ENCODE measurements at places on chromosomes 1 and 21.
A peak's percentile ranks its signal among the peaks of the same experiment; 100 is the strongest.

GRCh38 chr1:192675716-192676115 lies 39.8 kb downstream of the RGS13 start:
- DNase-seq = no peak

GRCh38 chr1:224267925-224268324 lies 62.0 kb downstream of the NVL start:
- DNase-seq = no peak

- DNase-seq = peak; percentile 11
These were observed 244.5 kb downstream of the NEGR1 start for GRCh38 chr1:72037745-72038343.

GRCh38 chr1:183323849-183324683 lies 94.1 kb downstream of the NMNAT2 start:
- DNase-seq = no peak

DNA sequence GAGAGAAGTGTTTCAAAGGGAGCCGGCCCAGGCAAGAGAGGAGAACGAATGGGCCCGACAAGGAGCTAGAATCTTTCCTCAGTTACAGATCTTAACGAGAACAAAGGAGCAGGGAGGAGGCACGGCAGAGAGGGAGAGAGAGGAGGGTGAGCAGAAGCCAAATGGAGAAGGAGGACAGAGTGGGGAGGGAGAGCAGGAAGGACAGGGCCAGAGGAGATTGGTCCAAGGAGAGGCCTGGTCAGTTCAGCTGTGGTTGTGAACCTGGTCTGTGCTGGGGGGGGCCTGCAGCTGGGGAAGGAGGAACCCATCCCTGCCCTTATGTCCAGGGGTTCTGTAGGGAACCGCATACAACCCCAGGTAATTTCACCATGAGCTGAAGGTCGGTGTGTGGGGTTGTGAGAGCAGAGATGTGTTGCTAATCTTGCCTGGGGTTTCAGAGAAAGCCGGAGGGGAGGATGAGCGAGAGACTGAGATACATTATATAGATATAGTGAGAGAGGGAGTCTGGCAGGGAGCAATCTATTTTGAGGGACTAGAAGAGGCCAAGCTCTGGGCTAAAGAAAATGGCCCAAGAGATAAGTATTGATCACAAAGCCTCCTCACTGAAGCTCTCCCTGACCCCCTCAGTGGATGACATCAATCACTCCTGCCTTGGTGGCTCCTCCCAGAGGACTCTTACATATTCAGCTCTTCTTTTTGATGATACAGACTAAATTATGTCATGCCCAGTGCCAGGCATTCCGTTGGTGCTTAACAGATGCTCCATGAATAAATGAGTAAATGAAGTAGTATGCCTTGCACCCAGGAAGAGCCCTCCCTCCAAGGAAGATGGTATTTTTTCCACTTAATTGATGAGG lies 64.2 kb upstream of the CD1D start:
- DNase-seq = no peak

- DNase-seq = no peak
These were observed 48.3 kb upstream of the ARTN start for GRCh38 chr1:43885279-43885801.

DNA sequence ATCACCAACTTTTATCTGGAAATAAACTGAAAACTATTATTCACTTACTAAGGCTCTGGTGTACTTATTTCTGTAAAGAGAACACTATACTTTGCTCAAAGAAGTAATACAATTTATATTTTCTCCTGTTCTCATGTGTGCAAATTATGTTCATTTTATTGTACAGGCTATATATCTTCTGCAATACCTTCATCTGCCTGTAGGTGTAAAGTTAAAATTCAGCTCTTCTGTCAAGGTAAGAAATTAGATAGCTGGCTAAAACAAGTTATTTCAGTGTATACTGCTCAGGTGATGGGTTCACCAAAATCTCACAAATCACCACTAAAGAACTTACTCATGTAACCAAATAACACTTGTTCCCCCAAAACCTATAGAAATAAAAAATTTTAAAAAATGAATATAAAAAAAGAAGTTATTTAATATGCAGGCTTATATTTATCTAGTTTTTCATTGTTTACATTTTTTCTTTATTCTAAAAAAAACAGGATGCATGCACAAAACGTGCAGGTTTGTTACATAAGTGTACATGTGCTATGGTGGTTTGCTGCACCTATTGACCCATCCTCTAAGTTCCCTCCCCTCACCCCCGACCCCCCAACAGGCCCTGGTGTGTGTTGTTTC lies 81.5 kb downstream of the PTGER3 start:
- DNase-seq = no peak

DNA sequence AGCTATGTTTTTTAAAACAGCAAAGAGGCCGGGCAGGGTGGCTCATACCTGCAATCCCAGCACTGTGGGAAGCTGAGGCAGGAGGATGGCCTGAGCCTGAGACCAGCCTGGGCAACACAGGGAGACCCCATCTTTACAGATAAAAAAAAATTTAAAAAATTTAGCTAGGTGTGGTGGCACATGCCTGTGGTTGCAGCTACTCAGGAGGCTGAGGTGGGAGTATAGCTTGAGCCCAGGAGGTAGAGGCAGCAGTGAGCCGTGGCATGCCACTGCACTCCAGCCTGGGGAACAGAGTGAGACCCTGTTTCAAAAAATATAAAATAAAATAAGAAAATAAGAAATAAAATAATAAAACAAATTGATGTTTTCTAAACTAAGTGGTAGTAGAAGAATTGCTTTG lies 8.4 kb downstream of the SLC35A3 start:
- DNase-seq = no peak

DNA sequence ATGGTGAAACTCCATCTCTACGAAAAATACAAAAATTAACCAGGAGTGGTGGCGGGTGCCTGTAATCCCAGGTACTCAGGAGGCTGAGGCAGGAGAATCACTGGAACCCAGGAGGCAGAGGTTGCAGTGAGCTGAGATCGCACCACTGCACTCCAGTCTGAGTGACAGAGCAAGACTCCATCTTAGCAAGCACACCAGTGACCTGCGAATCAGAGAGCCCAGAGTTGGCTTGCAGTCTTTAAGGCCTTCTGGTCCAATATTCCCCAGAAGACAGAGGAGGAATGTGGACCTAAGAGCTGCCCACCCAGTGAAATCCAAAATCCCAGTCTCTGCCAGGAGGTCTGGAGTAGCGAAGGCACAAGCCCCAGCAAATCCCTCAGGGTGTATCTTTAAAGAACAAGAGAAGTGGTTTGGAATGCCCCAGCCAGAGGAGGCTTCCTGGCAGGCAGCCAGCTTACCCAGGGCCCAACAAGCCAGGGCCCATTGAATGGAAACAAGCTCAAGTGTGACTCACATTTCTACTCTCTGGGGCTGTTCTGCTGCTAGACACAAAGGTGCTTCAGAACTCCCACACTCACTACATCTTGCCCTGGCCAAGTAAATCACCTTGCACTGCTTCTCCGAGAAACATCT lies 23.9 kb downstream of the GPR161 start:
- DNase-seq = peak; percentile 28

All from amniotic stem cell (primary cell).